Bladder microvascular endothelial cell (primary cell): ENCODE measurements at places on chromosomes 3 and 15. TPM values are rescaled to one million over a fixed set of nuclear protein-coding genes. Genes with fewer than 3 reads are reported as not detected.

RYR3 gene
- total RNA-seq, result under 0.01 TPM in 1 of 2 replicates, not detected in the other

SCG5 gene
- 0.49 and 0.82 TPM in 2 replicates for total RNA-seq

THPO gene
- not detected in 2 replicates for total RNA-seq

HHLA2 gene
- total RNA-seq, result not detected in 2 replicates

GP9 gene
- total RNA-seq, result not detected in 2 replicates

GABRB3 gene
- under 0.01 TPM in 1 of 2 replicates, not detected in the other for total RNA-seq

HRG gene
- total RNA-seq, result not detected in 2 replicates

HAPLN3 gene
- 14.7 and 115 TPM in 2 replicates for total RNA-seq

APEH gene
- 86.5 and 87.7 TPM in 2 replicates for total RNA-seq

SERPINI2 gene
- total RNA-seq, result not detected in 2 replicates

GOLGA8J gene
- total RNA-seq, result 0.13 TPM in 1 of 2 replicates, not detected in the other

DUOXA2 gene
- total RNA-seq, result not detected in 2 replicates

DPPA4 gene
- total RNA-seq, result not detected in 2 replicates

P2RY13 gene
- not detected in 2 replicates for total RNA-seq

SPPL2A gene
- 50.0 and 183 TPM in 2 replicates for total RNA-seq

MUSTN1 gene
- total RNA-seq, result not detected in 2 replicates

ONECUT1 gene
- not detected in 2 replicates for total RNA-seq

TRH gene
- not detected in 2 replicates for total RNA-seq

CHST2 gene
- 3.4 and 4.8 TPM in 2 replicates for total RNA-seq

SKOR1 gene
- total RNA-seq, result under 0.01 TPM in 1 of 2 replicates, not detected in the other
